ENCODE measurements at places on chromosomes 12 and 14.

DNA sequence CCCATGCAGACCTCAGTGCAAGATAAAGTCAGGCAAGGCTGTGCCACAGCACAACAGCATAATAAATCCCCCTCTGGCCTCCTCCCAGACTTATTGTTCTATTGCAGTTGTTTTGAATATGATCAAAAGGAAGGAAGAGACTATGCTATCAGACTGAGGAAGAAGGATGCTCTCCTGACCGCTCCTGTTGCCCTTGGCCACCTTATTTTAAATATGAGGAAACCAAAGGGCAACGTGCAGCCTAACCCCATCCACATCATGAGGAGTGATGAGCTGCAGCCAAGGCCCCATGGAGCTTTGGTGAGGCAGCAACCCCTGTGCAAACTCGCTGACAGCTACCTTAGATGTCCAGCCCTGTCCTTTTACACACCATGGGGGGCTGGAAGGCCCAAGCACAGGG is 291.7 kb downstream of the ZFP36L1 start:
- no peak for DNase-seq

DNA sequence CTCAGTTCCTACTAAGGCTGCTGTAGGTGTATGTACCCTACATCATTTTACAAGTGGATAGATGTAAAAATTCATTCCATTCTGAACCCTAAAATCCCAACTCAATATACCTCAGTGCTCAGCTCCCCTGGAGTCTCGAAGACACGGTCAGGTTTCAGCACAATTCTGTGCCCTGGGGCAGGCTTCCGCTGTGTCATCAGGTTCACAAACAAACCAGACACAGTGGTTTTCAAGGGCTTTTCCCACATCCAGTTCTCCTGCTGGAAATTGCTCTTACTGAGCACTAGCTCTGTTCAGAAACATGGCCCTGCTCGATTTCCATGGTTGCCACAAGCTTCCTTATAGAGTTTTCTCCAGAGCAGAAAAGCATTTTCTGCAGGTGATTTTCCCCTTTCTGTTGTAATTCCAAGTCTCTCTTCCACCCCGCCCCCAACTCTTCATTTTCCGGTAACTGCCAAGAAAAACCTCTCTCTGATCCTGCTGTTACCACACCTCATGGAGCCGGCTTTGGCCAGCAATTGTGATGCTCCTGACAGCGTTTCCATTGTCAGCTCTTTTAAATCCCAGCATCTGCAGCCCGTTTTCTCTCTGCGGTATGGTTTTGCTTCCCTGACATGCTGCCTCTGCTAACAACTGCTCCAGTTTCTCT is 483.0 kb upstream of the CCDC196 start:
- no peak for DNase-seq

DNA sequence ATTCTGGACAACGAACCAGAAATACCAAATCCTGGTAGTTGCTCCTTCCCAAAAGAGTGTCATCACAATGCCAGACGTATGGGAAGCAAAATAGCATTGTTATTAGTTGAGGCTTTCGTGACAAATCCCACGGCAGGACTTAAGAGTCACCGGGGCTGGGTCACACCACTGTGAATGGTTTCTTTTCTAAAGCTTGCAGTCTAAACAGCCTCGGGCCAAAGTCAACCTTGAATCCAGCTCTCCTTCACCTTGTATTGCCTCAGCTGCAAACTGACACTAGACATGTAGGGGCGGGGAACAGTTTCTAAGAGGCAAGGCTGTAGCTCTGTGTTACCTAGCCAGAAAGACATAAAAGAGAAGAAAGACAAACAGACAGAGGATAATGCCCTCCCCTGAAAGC is 734.8 kb downstream of the MED13L start:
- DNase-seq: no peak

- DNase-seq: peak; percentile 93
Observed at GRCh38 chr14:60753264-60754119, 18.9 kb downstream of the MNAT1 start.

- peak; percentile 33 for DNase-seq
Observed at GRCh38 chr12:86186449-86186848, 69.7 kb downstream of the MGAT4C start.

DNA sequence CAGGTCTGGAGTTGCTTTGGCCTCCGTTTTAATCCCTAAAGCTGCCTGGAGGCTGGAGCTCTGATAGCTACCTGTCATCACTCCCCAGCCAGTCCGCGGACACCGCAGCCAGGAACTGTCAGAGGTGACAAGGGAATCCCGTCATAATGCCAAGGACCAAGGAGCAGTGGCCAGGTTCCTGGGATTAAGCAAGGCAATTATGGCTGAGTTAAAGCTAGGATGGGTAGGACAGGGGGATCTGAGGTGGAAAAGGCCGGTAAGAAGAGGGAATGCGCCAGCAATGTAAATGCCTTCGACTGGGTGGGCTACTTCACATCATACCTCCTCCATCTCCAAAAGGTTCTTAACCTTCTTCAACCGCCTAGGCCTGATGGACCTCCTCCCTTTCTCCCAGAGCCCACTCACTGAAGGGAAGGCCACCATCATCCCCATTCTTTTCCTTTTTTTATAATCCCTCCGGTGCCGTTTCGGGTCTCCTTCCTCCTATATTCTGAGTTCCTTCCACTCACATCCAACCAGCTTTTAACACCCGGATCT is 1.9 kb downstream of the PPP1R3E start:
- no peak for DNase-seq

DNA sequence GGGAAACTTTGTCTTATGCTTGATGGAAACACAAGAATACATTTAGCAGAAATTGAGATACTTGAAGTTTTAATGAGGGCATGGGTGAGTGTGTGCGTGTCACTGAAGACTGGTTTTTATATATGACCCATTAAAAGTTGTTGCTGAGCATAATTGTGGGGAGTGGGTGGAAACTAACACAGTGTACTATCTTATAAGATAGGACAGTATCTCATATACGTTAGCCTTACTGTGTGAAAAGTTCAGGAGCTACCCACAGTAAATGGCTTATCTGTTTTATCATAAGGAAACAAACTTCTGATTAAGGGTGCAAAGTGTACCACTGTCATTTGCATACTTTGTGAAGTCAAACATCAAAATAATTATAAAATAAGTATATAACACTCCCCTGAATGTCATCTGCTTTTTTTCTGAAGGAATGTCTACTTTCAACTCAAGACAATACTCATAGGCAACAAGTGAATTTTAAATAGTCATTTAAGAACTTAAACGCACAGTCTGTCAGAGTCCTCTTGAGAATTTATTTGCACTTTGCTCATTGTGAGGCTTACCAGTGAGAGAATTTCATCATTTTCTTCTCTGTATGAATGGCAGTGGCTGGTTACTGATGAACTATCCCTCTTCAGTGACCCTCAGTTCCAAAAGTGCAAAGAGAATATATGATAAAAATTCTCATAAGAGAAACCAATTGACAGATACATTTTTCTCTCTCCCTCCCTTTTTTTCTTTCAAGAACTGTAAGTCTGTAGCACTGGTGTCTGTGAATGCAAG is 4.2 kb downstream of the PDE3A start:
- DNase-seq: peak; percentile 53

DNA sequence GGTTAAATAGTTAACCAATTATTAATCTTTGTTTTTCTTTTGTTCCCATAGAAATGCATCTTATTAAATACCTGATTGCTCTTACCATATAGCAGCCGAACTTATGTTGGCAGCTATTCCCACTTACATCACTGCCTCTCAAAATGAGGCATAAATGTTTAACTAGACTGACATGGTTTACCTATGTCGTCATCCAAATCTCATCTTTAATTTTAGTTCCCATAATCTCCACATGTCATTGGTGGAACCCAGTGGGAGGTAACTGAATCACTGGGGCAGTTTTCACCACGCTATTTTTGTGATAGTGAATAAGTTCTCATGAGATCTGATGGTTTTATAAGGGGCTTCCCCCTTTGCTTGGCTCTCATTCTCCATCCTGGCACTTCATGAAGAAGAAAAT is 499.2 kb upstream of the ATP2B1 start:
- DNase-seq: no peak

DNA sequence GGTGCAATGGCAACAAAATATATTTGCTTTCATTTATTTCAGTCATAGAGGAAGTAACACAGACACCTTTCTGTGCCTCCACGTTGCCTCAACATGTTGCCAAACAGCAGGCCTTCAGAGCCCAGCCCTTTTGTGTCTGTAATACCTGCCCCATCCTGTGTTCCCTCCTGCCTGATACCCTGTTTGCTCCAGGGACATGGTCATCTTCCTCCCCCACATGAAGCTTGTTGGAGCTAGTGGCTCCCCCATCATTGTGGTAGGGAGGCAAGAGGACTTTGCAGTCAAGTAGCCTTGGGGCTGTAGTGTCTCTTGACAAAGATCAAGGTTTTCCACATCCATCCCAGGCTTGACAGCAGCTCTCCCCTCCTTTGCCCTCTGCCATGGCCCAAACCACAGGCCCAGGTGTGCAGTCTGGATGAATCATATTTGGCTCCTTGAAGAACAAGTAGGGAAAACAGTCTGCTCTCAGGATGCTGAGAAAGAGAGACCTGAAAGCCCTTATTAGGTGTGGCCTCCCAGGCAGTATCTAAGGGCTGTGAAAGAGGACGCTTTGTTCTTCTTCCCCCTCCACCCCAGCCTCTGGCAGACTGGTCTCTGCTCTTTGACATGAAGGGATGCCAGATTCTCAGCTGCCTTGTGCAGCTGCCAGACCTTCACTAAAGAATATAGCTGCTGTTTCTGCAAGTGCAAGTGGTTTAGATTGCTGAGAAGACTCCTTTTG is 329.0 kb downstream of the C12orf75 start:
- no peak for DNase-seq

- DNase-seq: peak; percentile 79
Observed at GRCh38 chr12:110282300-110282860, 1.3 kb downstream of the ATP2A2 start.

- peak; percentile 22 for DNase-seq
Observed at GRCh38 chr14:93954900-93955849, 21.2 kb downstream of the ASB2 start.

- peak; percentile 85 for DNase-seq
Observed at GRCh38 chr12:25320123-25321006, 69.6 kb upstream of the KRAS start.
